ENCODE measurements at places on chromosomes 12 and 14.

GRCh38 chr12:88448337-88448915 is 131.8 kb downstream of the KITLG start:
- no peak for DNase-seq

- peak; percentile 81 for DNase-seq
These were observed 7.6 kb upstream of the NR4A1 start for GRCh38 chr12:52043386-52044212.

DNA sequence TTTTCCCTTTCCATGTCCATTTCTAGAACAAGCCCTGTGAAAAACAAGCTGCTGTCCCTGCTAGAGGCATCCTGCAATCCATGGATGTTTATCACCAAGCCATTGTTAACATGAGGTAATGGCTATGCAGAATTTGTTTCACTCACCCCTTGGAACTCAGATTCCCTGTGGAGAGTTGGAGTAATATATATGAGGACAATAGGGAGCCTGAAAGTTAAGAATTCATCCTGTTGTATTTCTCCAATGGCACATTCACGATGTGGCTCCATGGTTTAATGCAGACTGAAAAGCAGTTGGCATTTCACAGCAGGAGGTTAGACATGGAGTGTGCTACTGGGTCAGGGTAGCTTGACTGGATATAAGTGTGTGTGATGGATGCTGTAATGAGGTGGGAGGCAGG is 32.4 kb downstream of the GPR65 start:
- DNase-seq, result no peak

DNA sequence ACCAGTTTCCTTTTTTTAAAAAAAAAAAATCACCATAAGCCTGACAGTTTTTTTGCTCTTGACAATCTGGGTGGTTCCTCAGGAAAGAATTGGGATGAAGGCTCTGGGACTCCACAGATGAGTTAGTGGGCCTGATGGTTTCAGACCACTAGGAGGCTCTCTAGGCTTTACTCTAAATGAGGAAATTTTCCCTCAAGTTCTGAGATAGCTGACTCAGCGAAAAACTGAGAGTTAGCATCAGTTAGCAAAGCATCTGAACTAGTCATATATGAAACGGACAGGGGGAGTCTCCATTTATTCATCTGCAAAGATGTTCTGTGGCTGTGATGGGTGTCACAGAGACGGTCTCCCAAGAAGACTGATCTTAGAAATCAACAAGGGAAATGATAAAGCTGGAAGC is 314.3 kb upstream of the OR4E1 start:
- DNase-seq, result peak; percentile 57

- peak; percentile 37 for DNase-seq
These were observed 1.7 kb upstream of the STRN3 start for GRCh38 chr14:31027847-31028246.

DNA sequence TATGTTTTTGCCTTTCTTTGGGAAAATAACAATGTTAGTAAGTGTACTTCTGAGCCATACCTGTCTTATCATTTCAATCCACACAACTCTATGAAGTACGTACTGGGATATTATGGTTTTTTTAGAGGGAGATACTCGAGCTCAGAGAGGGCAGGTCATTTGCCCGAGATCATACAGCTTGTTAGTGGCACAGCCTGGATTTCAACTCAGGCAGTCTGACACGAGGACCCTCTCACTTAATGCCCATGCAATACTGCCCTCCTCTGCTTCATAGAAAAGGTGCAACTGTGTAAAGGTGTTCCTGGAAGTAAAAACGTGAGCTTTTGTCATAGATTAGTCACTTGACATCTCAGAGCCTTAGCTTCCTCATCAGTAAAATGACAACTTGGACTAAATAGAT is 128.0 kb downstream of the NDUFA12 start:
- DNase-seq, result no peak

DNA sequence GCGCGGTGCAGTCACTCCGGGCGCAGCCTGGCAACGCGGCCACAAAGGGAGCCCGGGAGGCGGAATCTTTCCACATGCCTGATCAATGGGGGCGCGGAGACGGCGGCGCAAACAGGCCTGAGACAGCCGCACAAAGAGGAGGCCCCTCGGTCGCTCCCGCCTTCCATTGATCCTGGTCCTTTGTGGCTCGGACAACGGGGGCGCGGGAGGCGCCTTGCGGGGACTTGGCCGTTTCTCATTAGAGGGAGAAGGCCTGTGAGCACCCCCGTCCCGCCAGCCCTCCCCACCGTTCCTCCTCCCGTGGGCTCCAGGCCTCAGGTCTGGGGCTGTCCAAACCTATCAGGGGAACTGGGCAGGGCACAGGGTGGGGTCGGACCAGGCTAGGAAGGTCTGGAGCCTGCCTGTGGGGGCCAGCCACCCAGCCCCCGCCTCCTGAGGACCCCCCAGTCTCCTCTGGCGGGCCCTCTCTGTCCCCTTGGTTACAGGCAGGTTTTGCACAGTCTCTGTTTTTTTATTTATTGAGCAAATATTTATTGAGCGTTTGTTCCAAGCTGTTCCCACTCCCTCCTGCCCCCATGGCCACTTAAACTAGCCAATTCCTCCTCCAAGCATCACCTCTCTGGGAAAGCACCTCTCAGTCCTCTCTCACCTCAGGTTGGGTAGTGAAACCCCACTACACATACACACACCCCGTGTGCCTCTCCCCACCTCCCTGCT is 29.0 kb upstream of the MSI1 start:
- DNase-seq, result no peak

GRCh38 chr12:5203274-5203673 is 159.6 kb downstream of the KCNA5 start:
- DNase-seq, result no peak

DNA sequence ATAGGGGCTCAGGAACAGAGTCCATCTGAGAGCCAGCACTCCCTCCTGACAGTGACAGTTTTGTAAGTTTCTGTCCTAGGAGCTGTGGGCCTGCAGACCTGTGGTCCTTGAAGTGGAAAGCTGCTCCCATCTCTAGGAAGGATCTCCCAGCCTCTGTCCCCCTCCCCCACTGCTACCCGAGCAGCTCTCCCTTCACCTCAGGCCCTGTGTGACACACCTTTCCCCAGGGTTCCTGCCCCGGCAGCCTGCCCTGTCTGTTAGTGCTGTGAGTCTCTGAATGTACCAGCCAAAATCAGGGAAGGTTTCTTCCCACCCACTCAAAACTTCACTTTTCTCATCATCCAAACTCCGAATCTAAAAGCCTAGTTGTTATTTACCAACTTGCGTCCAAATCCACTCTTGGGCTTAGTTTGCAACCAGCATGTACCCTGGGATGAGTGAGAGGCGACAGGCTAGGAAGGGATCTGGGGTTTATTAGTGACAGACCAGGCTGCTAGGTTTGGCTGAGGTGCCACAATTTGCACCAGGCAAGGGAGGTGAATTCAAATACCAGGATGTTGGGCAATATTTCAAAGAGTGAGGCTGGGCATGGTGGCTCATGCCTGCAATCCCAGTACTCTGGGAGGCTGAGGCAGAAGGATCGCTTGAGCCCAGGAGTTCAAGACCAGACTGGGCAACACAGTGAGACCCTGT is 39.9 kb downstream of the NINJ2 start:
- no peak for DNase-seq

GRCh38 chr14:75833326-75834020 is 148.3 kb downstream of the TGFB3 start:
- peak; percentile 24 for DNase-seq

GRCh38 chr14:58817846-58818245 is 180.1 kb downstream of the DACT1 start:
- peak; percentile 79 for DNase-seq

DNA sequence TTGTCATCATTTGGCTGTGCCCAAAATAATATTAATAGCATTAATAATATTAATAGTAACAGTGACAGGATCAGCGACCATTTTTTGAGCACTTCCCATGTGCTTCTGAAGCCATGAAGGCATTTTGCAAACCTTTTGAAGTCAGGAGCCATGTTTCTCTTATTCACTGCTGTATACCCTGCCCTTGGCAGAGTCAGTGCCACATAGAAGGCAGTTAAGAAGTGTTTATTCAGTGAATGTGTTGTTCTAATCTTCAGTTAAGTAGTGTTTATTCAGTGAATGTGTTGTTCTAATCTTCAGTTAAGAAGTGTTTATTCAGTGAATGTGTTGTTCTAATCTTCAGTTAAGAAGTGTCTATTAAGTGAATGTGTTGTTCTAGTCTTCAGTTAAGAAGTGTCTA is 319.7 kb upstream of the NAV3 start:
- no peak for DNase-seq

DNA sequence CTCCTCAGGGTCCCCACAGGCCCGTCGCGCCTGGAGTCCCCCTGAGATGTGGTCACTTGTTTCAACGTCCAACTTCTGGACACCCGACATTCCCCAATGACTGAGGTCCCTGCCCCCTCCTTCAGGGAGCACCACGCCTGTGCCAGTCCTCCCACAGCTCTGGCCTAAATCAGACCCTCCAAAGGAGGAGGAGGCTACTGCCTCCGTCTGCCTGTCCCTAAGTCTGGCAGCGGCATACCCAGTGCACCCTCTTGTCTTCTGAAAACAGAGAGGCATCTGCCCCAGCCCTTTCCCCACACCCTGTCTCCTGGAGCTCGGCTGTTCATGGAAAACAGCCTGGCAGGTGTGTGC is 46.2 kb downstream of the TESC start:
- DNase-seq, result no peak

DNA sequence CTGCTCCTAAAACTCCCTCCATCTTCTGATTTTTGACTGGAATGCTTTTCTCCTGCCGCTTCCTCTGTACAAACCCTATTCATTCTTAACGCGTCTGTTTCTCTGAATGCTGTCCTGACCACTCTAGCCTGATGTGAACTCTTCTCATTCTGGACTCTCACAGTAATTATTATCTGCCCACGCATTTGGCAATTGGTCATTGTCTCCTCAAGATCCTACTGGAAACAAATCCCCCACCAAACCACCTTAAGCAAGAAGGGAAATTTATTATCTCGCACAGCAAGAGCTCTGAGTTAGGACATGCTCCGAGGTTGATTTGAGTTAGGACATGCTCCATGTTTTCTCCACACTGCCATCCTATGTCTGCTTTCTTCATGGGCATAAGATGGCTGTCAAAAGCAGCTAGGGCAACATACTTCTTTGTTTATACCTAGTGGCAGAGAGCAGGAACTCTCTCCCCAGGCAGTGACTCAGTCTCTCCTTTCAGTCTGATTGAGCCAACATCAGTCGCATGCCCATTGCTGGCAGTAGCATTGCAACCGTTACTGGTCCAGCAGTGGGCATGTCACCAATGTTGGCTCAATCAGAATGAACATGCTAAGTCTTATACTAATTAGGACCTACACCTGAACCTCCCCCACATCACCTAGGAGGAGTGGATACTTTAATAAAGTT is 102.2 kb downstream of the SSPN start:
- DNase-seq, result no peak

DNA sequence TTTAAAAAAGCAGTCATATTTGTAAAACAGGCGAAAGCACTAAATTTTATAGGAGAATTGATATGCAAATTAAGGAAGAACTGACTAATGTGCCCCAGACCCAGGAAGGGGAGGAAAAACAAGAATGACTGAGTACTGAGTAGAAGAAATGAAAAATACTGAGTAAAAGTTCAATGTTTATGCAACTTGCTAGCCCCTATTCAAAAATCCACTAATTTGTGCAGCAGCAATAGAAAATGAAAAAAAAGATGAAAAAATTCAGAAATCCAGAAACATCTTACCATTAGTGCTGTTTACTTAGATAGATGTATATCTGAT is 6.1 kb downstream of the CHD8 start:
- DNase-seq, result no peak

DNA sequence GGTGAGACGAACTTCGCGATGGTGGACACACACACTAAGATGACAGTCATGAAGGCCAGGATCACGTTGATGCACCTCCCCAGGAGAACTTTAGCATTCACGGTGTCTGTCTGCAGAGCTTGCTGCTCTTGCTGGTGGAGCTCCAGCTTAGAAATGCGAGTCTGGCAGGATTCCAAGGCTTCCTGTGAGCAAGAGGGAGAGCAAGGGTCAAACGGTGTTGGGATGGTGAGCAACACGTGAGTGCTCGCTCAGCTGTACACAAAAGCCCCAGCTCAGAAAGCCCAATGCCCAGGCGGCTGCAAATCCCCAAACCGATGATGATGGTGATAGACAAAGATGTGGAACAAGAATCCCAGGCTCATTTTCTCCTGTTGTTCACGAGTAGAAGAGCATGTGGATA is 78.8 kb downstream of the TMCC3 start:
- DNase-seq, result peak; percentile 33

GRCh38 chr12:22684140-22685118 is 59.5 kb downstream of the ETNK1 start:
- DNase-seq, result peak; percentile 67

GRCh38 chr12:8903646-8904045 is 10.7 kb upstream of the PHC1 start:
- DNase-seq, result no peak

GRCh38 chr12:72521326-72521725 is 249.2 kb downstream of the TRHDE start:
- DNase-seq, result no peak

DNA sequence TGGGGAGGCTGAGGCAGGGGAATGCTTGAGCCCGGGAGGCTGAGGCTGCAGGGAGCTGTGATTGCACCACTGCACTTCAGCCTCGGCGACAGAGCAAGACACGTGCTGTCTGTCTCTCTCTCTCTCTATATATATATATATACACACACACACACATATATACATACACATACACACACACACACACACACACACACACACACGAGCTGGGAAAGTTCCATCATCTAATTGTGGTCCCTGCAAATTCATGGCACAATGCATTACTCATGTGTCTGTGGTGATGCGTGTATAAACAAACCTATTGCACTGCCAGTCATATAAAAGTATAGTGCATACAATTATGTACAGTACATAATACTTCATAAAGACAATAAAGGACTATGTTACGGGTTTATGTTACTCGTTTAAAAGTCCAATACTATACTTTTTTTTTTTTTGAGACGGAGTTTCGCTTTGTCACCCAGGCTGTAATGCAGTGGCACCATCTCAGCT is 36.6 kb downstream of the WDR89 start:
- no peak for DNase-seq

DNA sequence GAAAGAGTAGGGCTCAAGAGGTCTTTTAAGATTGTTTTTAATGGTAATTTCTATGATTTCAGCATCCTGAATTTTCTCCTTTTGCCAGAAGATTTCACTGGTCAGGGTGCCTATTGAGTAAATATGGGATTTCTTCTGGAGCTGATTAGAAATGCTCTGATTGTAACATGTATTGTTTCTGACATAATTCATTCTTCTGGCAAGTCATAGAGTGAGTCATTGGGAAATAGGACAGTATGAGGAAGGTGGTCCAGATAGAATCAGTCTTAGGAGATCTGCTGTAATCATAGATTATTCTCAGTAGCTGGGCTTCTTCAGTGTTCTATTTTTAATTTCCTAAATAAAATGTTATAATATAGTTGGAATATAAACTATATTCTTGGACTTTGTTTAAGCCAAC is 182.0 kb upstream of the NAV3 start:
- peak; percentile 7 for DNase-seq

DNA sequence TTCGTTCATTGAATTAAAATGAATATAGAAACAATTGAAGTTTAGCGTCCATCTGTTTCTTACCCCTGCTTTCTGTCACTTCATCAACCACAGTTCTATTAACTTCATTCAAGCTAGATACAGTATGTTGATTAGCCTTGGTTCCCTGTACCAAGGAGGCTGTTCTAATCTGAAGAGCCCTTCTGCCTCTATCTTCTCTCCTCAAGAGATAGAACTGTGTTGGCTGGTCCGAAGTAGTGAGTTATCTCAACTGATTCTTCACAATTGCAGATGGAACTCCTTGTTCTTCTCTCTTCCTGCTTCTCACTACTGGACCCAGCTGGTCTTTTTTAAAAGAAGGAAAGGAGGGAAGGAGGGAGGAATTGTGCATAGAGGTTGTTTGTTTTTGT is 82.1 kb upstream of the TRAF3 start:
- DNase-seq, result no peak
